ENCODE measurements at places on chromosomes 3 and 15. TPM values are rescaled to one million over a fixed set of nuclear protein-coding genes. Genes with fewer than 3 reads are reported as not detected.

GRCh38 chr15:55549305-55549704 is 38.8 kb downstream of the PYGO1 start:
- no peak for DNase-seq

- no peak for DNase-seq
Observed at GRCh38 chr3:155093261-155093660, 13.1 kb downstream of the MME start.

DNA sequence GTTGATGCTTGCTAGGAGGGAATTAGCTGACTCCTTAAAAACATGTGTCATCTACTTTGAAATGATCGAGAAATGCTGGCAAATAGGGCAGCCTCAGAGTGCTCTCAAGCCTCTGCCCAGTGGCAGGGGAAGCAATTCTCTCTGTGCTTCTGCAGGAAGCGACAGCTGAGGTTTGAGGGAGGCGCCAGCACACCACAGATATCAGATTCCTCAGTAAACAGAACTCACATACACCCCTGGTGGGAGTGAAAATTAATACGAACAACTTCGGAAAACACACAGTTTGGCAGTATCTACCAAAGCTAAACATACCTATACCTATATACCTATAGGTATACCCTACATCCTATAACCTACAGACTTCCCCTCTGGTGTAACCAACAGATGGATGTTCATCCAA is 61.3 kb downstream of the NSMCE3 start:
- DNase-seq = no peak

Gene TMC3
- not detected for total RNA-seq

DNA sequence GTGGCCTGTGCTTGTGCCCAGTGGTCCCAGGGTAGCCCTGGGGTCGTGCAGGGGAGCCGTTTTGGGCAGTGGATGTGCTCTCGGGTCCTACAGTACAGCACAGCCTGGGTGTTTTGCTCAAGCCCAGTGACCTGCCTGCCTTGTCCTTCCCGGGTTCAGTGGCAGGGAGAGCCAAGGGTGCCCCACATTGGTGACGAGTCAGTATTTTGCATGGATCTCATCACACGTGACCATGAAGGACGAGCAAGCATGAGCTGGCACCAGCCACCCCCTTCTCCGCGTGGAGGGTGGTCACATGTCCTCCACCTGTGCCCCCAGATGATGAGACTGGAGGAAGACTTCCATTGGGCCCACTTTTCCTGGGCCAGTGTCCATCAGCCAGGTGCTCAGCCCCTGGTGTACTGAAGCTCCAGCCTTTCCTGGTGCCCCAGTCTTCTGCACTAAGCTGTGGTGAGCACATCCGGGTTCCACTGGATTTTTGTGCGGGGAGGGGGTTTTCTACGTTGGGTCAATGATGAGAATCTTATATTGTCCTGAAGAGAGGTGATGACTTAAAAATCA is 197.5 kb downstream of the UBE3A start:
- DNase-seq = no peak

- no peak for DNase-seq
Observed at GRCh38 chr15:47603026-47603425, 114.3 kb upstream of the SEMA6D start.

Gene NEIL1
- total RNA-seq = 9.8 TPM

Gene GABRB3
- total RNA-seq = not detected

Gene WWTR1
- total RNA-seq = 0.79 TPM

DNA sequence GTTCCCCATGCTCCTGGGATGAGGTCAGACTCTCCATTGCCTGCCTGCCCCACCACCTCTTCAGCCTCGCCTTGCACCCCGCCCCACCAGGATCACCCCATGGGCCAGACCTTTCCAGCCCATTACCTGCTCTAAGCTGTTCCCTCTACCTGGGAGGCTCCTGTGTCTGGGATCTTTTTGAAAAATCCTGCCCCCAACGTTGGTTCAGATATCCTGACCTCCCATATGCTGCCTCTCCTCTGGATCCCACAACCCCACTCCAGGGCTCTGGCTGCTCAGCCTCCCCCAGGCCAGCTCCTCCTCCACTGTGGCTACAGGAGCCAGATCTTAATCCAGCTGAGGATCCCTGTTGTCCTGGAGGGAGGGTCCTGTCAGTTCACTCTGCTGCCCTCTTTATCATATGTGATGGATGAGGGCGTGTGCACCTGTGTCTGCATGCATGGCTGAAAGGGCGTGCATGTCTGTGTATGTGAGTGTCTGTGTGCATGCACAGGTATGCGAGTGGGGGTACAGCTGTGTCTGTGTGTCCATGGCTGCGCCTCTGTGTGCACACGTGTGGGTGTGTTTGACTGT is 21.7 kb upstream of the ALAS1 start:
- no peak for DNase-seq

GRCh38 chr15:54082836-54083492 is 104.7 kb downstream of the UNC13C start:
- no peak for DNase-seq

Gene FANCD2OS
- total RNA-seq = not detected

- DNase-seq = peak; percentile 71
Observed at GRCh38 chr15:85793641-85794597, 806 bp downstream of the KLHL25 start.

Gene KLHL40
- total RNA-seq = not detected

Gene SCAANT1
- total RNA-seq = not detected
